Adrenal gland (tissue), 19 donors: ENCODE measurements at places on chromosomes 11 and 22. TPM values are rescaled to one million over a fixed set of nuclear protein-coding genes. Genes with fewer than 3 reads are reported as not detected.
A peak's percentile ranks its signal among the peaks of the same experiment; 100 is the strongest.

DNA sequence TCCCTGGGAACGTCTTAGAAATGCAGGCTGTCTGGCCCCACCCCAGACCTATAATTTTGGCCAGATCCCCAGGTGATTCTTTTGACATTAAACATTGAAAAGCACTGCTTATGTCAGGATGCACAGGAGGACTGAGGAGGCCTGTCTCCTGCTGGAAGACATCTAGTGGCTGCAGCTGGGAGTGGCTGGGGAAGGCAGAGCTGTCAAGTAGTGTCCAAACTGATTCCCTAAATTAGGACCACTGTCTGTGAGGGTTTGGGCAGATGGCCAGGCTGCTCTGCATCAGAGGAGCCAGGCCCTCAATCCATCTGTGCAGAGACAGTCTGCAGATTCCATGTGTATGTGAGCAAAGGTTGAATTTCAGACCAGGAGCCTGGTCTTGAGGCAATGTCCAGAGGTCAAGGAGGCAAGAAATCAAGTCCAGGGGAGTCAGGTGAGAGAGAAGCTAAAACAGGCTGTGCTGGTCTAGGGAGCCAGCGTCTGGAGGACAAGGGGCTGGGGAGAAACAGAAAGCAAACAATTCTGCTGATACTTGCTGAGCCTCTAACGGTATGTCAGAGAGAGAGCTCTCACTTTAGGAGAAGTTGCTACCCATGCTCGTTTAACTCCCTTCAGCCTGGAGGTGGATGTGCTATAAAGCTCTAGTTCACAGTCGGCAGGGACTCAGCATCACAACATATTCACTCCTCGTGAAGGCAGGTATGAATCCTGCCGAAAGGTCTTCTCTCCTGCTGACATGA is 15.3 kb upstream of the SYTL2 start:
- no peaks in the 10 kb centered on the region for H3K27me3 ChIP-seq
- DNase-seq, result peak; percentile 65
- no peaks in the 10 kb centered on the region for H3K36me3 ChIP-seq
- no peak overlapping the region for H3K4me3 ChIP-seq

- peak; percentile 73 for DNase-seq
- H3K4me3 ChIP-seq, result peak overlapping the region; percentile 59
- no peaks in the 10 kb centered on the region for H3K36me3 ChIP-seq
- H3K4me1 ChIP-seq, result peaks cover 9% of the 10 kb centered on the region
- H3K27ac ChIP-seq, result no peak overlapping the region
- H3K27me3 ChIP-seq, result peaks cover 30% of the 10 kb centered on the region
Observed at GRCh38 chr11:17734986-17735817, 621 bp downstream of the KCNC1 start.

DNA sequence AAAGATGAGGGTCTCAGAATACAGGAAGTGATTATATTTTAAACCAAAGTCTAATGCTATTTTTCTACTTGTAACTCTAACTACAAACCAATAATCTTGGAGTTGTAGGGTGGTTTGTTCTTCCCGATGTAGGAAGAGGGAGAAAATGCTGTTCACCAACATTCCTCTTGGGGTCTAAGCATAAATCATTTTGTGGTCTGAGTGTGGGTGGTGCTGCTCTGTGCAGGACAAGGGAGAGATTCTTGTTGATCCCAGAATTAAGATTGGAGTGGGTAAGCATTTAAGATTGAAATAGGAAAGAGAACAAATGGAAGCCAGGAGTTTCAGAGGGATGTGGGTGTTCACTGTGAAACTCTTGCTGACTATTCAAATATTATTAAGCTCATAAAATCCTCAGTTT is 38.6 kb upstream of the MMP13 start:
- no peak overlapping the region for H3K4me3 ChIP-seq
- DNase-seq, result no peak
- no peaks in the 10 kb centered on the region for H3K4me1 ChIP-seq
- H3K27me3 ChIP-seq, result no peaks in the 10 kb centered on the region
- no peaks in the 10 kb centered on the region for H3K36me3 ChIP-seq
- no peak overlapping the region for H3K27ac ChIP-seq

DNA sequence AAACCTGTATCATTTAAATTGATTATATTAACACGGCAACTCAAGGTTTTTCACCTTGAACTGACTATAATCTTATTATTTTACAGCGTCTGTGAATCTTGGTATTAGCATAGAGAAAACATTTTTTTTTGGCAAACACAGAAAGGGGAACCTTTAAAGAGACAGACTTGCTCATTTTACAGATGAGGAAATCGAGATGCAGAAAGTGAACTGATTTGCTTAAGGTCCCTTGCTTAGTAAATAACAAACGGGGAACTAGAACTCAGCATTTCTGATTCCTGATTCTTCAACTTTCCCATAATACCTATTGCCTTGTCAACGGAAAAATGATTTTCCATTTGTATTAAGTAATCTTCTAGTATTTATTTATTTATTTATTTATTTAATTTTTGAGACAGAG is 33.2 kb upstream of the CECR2 start:
- DNase-seq, result no peak
- no peaks in the 10 kb centered on the region for H3K27me3 ChIP-seq
- no peaks in the 10 kb centered on the region for H3K4me1 ChIP-seq
- H3K36me3 ChIP-seq, result no peaks in the 10 kb centered on the region

DNA sequence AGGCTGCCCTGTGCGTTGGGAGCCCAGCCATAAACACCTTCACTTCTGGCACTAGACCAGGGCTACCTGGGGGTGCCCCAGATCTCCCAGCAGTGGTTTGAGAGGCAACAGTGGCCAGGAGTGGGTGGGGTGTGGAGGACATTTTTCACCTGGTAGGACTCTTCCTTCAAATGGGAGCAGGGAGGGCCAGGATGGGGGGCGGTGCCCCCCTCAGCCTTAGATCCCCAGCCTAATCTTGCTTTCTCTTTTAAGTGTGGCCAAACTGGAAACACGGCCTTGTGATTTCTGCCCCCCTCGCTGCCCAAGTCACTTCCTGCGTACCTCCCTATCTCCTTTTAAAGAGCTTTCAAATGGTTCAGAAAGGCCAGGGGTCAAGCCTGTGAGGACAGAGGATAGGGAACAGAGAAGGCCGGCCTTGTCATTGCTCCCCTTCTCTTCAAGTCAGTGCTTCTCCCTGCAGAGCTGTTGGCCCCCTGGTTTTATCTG is 800 bp downstream of the KCNJ5 start:
- H3K27me3 ChIP-seq, result no peaks in the 10 kb centered on the region
- H3K4me3 ChIP-seq, result peak overlapping the region; percentile 66
- H3K4me1 ChIP-seq, result peaks cover 45% of the 10 kb centered on the region
- H3K27ac ChIP-seq, result peak overlapping the region; percentile 84

DNA sequence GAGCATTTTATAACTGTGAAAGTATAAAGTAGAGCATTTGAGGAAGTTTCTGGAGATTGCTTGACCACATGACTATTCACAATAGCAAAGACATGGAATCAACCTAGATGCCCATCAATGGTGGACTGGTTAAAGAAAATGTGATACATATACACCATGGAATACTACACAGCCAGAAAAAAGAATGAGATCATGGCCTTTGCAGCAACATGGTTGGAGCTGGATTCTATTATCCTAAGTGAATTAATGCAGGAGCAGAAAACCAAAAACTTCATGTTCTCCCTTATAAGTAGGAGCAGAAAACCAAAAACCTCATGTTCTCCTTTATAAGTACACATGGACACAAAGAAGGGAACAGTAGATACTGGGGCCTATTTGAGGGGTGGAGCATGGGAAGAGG is 30.3 kb downstream of the UVRAG start:
- DNase-seq, result no peak
- H3K27ac ChIP-seq, result no peak overlapping the region
- H3K4me3 ChIP-seq, result no peak overlapping the region
- H3K4me1 ChIP-seq, result peaks cover 13% of the 10 kb centered on the region
- no peaks in the 10 kb centered on the region for H3K27me3 ChIP-seq

- H3K27me3 ChIP-seq, result no peaks in the 10 kb centered on the region
- no peak overlapping the region for H3K27ac ChIP-seq
- no peak overlapping the region for H3K4me3 ChIP-seq
- no peaks in the 10 kb centered on the region for H3K4me1 ChIP-seq
- no peak for DNase-seq
Observed at GRCh38 chr11:74846770-74847169, 98.1 kb downstream of the RNF169 start.

DNA sequence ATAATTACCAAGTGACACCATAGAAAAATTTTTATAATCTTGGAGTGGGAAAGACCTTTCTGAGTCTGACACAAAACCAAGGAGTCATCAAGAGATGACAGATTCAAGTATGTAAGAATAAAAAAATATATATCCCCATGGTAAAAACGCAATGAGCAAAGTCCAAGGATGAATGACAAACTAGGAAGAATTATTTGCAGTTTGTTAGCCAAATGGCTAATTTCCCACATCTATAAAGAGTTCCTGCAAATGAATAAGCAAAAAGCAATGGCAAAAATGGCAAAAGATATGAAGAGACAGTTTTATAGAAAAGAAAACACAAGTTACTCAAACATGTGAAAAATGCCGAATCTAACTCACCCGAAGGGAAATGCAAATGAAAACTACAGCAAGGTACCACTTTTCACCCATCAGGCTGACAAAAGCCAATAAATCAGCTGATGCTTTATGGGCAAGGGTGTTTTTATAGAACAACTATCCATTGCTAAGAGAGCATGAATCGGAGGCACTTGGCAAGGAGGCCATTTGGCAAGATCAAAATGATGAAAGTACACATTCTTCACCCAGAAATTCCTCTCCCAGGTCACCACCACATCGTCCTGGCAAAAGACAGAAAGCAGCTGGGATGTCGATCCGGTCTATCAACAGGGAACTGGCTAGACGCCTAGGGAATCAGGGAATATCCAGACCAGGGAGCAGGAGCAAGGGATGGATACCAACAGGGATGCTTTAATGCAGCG is 21.1 kb upstream of the KLHL35 start:
- no peak overlapping the region for H3K27ac ChIP-seq
- peak; percentile 43 for DNase-seq
- no peaks in the 10 kb centered on the region for H3K27me3 ChIP-seq
- H3K36me3 ChIP-seq, result no peaks in the 10 kb centered on the region

- no peaks in the 10 kb centered on the region for H3K36me3 ChIP-seq
- no peak overlapping the region for H3K27ac ChIP-seq
- no peak for DNase-seq
- no peaks in the 10 kb centered on the region for H3K4me1 ChIP-seq
- no peak overlapping the region for H3K4me3 ChIP-seq
Observed at GRCh38 chr11:1460396-1460985, 26.1 kb downstream of the MOB2 start.

- DNase-seq, result no peak
- H3K36me3 ChIP-seq, result no peaks in the 10 kb centered on the region
Observed at GRCh38 chr22:45329530-45329936, 19.8 kb downstream of the FAM118A start.

- no peaks in the 10 kb centered on the region for H3K27me3 ChIP-seq
- H3K36me3 ChIP-seq, result no peaks in the 10 kb centered on the region
- H3K4me1 ChIP-seq, result no peaks in the 10 kb centered on the region
- no peak overlapping the region for H3K27ac ChIP-seq
Observed at GRCh38 chr11:120306519-120307242, 18.4 kb upstream of the TLCD5 start.

DNA sequence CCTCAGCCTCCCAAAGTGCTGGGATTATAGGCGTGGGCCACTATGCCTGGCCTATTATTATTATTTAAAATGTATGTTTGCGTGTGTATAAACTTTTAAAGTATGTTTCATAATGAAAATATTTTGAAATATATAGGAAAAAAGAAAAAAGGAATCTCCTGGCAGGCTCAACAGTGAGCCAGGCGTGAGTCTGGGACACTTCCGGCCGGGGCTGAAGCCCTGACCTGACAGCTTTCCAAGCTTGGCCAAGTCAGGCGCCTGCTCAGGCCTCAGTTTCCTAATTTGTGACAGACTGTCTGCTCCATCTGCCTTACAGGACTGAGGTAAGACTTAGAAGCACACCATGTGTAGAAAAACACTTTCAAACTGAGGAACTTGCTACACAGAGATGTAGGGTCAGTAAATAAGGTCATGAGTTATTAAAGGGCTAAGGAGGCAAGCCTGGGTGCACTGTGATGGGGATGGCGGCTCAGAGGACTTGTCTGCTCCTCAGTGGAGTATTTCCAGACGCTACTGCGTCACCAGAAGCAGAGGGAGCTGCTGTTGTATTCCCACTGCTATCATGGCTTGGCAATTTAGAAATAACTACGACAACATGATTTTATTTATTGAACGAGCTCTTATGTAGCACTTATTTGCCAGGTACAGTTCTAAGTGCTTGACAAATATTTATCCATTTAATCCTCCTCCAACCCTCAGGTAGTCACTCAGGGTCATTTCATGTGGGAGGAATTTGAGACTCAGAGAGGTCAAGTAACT is 100.1 kb downstream of the PRR5L start:
- H3K36me3 ChIP-seq, result no peaks in the 10 kb centered on the region
- H3K4me3 ChIP-seq, result no peak overlapping the region
- no peak overlapping the region for H3K27ac ChIP-seq
- no peaks in the 10 kb centered on the region for H3K4me1 ChIP-seq

DNA sequence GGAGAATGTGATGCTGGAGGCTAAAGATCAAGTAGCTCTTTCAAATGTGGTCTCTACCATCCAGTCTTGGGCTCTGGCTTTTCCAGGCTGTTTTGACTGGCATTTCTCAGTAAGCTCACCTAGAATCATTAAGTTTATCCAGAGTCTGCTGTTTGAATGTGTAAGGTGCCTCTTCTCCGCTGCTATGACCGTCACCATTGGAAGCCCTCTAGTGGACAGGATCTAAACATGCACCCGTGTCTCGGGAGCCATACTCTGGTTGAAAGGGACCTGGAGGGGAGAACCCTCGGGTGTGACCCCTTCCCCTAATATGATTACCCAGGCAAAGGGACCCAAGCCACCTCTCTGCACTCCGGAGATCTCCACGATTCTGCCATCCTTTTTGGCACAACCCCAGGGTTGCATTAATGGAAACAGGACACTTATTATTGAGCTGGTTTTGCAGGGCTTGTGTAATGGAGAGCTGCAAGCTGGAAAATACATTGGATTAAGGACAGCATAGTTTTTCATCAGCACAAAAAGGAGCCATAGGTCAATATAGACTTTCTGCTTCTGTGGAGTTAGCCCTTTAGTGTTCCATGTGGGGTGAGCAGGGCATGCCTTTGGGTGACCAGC is 191.0 kb upstream of the LARGE1 start:
- H3K36me3 ChIP-seq, result no peaks in the 10 kb centered on the region
- peak; percentile 34 for DNase-seq
- no peak overlapping the region for H3K27ac ChIP-seq
- no peaks in the 10 kb centered on the region for H3K4me1 ChIP-seq
- H3K4me3 ChIP-seq, result no peak overlapping the region

- no peaks in the 10 kb centered on the region for H3K27me3 ChIP-seq
- no peaks in the 10 kb centered on the region for H3K36me3 ChIP-seq
- H3K27ac ChIP-seq, result no peak overlapping the region
- H3K4me1 ChIP-seq, result no peaks in the 10 kb centered on the region
Observed at GRCh38 chr22:48157676-48158075, 1395.2 kb downstream of the TBC1D22A start.

- H3K4me3 ChIP-seq, result no peak overlapping the region
- no peaks in the 10 kb centered on the region for H3K36me3 ChIP-seq
- DNase-seq, result peak; percentile 73
- no peaks in the 10 kb centered on the region for H3K27me3 ChIP-seq
- peaks cover 23% of the 10 kb centered on the region for H3K4me1 ChIP-seq
Observed at GRCh38 chr22:44664149-44664548, 37.9 kb upstream of the PRR5 start.

The HMBS gene
- total RNA-seq, result 24.0 TPM

The TNNI2 gene
- total RNA-seq, result 4.2 TPM

The GAB4 gene
- not detected for total RNA-seq
